NCI-H748 treated with DMSO at 0.1 percent for 48 hours (cell line): ENCODE measurements at places on chromosomes 5 and 9.

GRCh38 chr5:179786861-179787260 lies 6.9 kb upstream of the LTC4S start:
- no peak for DNase-seq

GRCh38 chr9:136691316-136692184 lies 4.3 kb upstream of the AGPAT2 start:
- no peak for DNase-seq

- no peak for DNase-seq
Observed at GRCh38 chr5:151903243-151903653, 21.4 kb downstream of the GLRA1 start.

DNA sequence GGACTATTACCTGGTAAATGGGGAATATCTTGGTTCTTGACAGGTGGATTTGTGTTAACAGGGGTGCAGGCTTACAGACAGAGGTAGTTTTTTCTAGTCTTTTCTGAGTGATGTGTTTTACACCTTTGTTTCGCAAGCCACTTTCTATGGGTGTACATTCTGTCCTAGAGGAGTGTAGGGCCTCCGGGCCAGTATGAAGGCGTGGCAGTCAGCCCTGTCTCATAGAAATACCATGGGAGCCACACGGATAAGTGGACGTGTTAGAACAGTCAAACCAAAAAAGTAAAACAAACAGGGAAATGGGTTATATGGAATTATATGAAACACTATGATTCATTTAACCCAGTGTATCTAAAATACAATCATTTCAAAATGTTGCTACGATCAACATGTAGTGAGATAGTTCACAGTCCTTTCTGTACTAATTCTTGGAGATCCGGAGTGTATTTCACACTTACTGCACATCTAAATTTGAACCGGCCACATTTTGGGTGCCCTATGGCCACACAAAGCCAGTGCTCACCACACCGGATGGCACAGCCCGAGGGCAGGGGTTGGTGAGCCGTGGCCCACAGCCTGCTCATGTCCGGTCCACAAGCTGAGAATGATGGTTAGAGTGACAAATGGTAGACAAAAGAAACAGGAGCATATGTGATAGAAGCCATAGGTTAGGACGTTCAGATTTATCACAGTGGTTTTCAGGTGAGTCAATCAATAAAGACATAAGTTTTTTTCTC lies 80.1 kb upstream of the IRX4 start:
- DNase-seq, result no peak

DNA sequence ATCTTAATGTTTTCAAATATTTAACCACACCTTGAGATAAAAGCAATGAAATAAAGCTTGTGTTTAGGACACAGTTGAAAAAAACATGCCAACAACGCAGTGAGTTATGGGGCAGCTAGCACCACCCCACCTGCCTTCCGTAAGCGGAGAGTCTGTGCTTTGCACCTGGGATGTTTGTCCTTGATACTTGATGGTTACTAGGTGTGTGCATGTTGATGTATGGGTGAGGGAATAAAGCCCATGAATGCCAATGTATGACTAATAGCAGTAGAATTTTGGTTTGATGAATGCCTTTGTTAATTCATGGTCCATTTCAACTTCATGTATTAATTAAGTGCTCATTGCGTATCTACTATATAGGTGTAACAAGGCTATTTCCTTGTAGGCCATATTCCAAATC lies 74.0 kb downstream of the PCSK5 start:
- DNase-seq, result no peak
